ENCODE measurements at places on chromosomes 7 and 10. TPM values are rescaled to one million over a fixed set of nuclear protein-coding genes. Genes with fewer than 3 reads are reported as not detected.
A peak's percentile ranks its signal among the peaks of the same experiment; 100 is the strongest.

DNA sequence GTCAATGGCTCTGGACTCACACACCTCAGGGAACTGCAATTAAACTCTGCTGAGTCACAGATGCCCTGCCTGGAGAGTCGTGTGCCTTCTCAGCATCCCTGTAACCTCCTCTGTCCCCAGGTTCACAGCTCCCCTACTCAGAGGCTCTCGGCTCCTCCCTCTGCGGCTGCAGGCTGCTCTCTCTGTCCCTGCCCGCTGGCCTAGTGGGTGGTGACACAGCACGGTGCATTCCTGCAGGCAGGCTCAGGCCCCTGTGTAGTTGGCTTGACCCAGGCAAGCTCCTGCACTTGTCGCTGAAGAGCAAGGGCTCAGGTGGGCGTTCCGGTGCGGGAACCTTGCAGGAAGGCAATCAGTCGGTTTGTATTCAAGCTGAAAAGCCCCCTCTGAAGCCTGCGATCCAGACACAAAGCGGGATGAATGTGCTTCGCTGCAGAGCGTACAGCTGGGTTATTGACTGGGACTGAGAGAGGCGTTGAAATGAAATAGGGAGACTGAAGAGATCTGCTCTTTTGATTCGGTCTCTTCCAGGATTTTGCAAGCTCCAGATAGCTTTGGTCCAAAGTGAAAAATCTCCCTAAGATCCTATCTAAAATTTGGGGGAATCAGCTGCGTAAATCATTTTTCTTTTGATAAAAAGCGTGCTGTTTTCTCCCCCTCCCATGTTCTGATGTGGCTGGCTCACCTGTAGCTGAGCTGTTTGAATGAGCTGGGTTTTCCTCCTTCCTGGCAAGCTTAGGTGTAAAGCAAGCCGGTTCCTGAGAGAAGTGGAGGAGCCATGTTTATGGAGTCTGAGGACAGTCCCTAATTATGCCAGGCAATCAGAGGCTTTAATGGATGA lies 208.7 kb upstream of the PHYHIPL start:
- H3K27me3 ChIP-seq, result no peaks in the 10 kb centered on the region
- H3K36me3 ChIP-seq, result no peaks in the 10 kb centered on the region
- no peak for DNase-seq
- H3K4me3 ChIP-seq, result no peak overlapping the region
- no peak overlapping the region for H3K27ac ChIP-seq

GRCh38 chr10:87038286-87038717 lies 18.2 kb downstream of the FAM25A start:
- DNase-seq, result no peak
- no peaks in the 10 kb centered on the region for H3K36me3 ChIP-seq
- H3K27me3 ChIP-seq, result no peaks in the 10 kb centered on the region
- no peaks in the 10 kb centered on the region for H3K4me1 ChIP-seq

GRCh38 chr10:4718544-4718943 lies 107.5 kb upstream of the AKR1E2 start:
- no peaks in the 10 kb centered on the region for H3K27me3 ChIP-seq
- H3K27ac ChIP-seq, result no peak overlapping the region
- DNase-seq, result no peak
- no peaks in the 10 kb centered on the region for H3K4me1 ChIP-seq
- no peaks in the 10 kb centered on the region for H3K36me3 ChIP-seq

- no peak overlapping the region for H3K4me3 ChIP-seq
- no peaks in the 10 kb centered on the region for H3K27me3 ChIP-seq
- peaks cover 19% of the 10 kb centered on the region for H3K36me3 ChIP-seq
Measured at GRCh38 chr7:107597953-107598352, 17.9 kb downstream of the BCAP29 start.

- DNase-seq, result no peak
- H3K4me1 ChIP-seq, result no peaks in the 10 kb centered on the region
- H3K27ac ChIP-seq, result no peak overlapping the region
- no peaks in the 10 kb centered on the region for H3K36me3 ChIP-seq
Measured at GRCh38 chr10:121237718-121238117, 360.5 kb downstream of the FGFR2 start.

GRCh38 chr7:78601728-78602127 lies 803.2 kb downstream of the PHTF2 start:
- no peak for DNase-seq
- H3K36me3 ChIP-seq, result no peaks in the 10 kb centered on the region
- no peaks in the 10 kb centered on the region for H3K4me1 ChIP-seq
- H3K27me3 ChIP-seq, result no peaks in the 10 kb centered on the region
- no peak overlapping the region for H3K27ac ChIP-seq
- H3K4me3 ChIP-seq, result no peak overlapping the region

DNA sequence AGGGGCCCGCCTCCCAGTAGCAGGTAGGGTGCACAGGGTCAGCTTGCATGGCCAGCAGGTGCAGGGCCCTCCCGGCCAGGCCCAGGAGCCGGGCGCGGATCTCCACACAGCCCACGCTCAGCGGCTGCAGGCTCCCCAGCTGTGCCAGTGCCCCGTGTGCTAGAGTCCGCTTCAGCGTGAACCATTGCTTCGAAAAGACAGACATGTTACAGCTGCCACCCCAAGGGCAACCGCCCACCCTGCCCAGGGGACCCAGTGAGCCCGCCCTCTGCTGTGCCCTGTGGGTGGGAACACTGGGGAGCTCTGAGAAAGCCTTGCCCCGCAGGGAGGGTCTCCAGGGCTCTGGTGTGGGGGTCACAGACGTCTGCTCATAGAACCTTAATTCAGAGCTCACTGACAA lies 64.3 kb upstream of the NKX6-2 start:
- no peak overlapping the region for H3K27ac ChIP-seq
- H3K27me3 ChIP-seq, result no peaks in the 10 kb centered on the region
- no peak overlapping the region for H3K4me3 ChIP-seq
- H3K36me3 ChIP-seq, result no peaks in the 10 kb centered on the region
- H3K4me1 ChIP-seq, result peaks cover 13% of the 10 kb centered on the region
- no peak for DNase-seq

- no peak overlapping the region for H3K27ac ChIP-seq
- peak overlapping the region; percentile 49 for H3K4me3 ChIP-seq
- H3K27me3 ChIP-seq, result no peaks in the 10 kb centered on the region
- no peaks in the 10 kb centered on the region for H3K36me3 ChIP-seq
- DNase-seq, result no peak
- peaks cover 12% of the 10 kb centered on the region for H3K4me1 ChIP-seq
Measured at GRCh38 chr10:132847856-132848255, 61.9 kb upstream of the NKX6-2 start.

DNA sequence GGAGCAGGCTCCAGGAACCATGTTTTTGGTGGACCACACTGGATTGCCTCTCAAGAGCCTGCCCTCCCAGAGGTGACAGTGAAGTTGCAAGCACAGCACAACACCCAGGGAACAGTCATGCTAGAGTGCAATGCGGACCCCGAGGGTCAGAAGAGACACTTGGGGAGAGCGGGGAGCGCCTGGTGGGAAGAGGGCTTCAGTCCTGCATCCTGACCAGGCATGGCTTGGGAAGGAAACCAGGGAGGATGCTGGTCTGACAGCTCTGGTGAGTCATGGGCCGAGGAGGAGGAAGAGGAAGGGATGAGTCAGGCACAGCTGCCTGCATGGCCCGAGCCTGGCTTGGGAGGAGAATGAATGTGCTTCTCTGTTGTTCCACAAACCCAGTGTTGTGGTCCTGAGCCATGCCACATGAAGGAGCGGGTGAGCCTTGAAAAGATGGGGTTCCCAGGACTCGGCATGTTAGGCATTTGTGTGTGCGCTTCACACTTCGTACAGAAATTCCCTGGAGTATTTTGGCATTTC lies 29.5 kb upstream of the ANKRD2 start:
- H3K27me3 ChIP-seq, result no peaks in the 10 kb centered on the region
- H3K36me3 ChIP-seq, result no peaks in the 10 kb centered on the region
- no peak overlapping the region for H3K27ac ChIP-seq
- no peaks in the 10 kb centered on the region for H3K4me1 ChIP-seq

DNA sequence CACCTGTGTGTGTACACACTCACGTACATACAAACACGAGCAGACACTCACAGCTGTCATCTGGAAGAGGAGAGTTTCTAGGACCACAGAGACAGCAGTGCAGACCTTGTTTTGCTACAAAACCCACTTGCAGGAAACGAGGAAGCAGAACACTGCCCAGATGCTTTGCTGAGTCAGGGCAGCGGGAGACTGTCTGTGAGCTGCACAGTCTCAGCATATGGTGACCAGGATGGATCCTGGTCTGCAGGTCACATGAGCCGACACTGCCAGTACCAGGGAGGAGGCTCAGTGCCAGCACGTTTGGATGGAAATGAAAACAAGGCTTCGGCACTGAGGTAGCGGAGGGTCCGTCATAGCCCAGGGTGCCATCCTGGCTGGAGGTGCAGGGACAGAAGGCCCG lies 117.6 kb upstream of the DPP6 start:
- H3K36me3 ChIP-seq, result no peaks in the 10 kb centered on the region
- H3K4me3 ChIP-seq, result no peak overlapping the region
- no peaks in the 10 kb centered on the region for H3K4me1 ChIP-seq
- H3K27ac ChIP-seq, result no peak overlapping the region

- H3K36me3 ChIP-seq, result no peaks in the 10 kb centered on the region
- no peak overlapping the region for H3K27ac ChIP-seq
- no peak overlapping the region for H3K4me3 ChIP-seq
- H3K4me1 ChIP-seq, result peaks cover 7% of the 10 kb centered on the region
Measured at GRCh38 chr10:8331387-8331786, 276.9 kb downstream of the GATA3 start.

- no peak overlapping the region for H3K4me3 ChIP-seq
- no peaks in the 10 kb centered on the region for H3K27me3 ChIP-seq
- no peak overlapping the region for H3K27ac ChIP-seq
- H3K36me3 ChIP-seq, result no peaks in the 10 kb centered on the region
- DNase-seq, result no peak
- H3K4me1 ChIP-seq, result peaks cover 16% of the 10 kb centered on the region
Measured at GRCh38 chr7:94392393-94392786, 2.3 kb upstream of the COL1A2 start.

- H3K4me1 ChIP-seq, result peaks cover 21% of the 10 kb centered on the region
- H3K27me3 ChIP-seq, result peaks cover 34% of the 10 kb centered on the region
- H3K36me3 ChIP-seq, result no peaks in the 10 kb centered on the region
- H3K4me3 ChIP-seq, result no peak within 1 kb of the TSS
Measured at GRCh38 chr10:103276896-103277712, at the start of gene INA. Gene INA, plus strand, starts transcription at chr10:103277138. Its CDS starts 74 bp downstream, at chr10:103277212.

GRCh38 chr7:55642266-55642665 lies 70.0 kb upstream of the VOPP1 start:
- DNase-seq, result no peak
- H3K27ac ChIP-seq, result no peak overlapping the region
- no peaks in the 10 kb centered on the region for H3K27me3 ChIP-seq
- no peaks in the 10 kb centered on the region for H3K36me3 ChIP-seq

DNA sequence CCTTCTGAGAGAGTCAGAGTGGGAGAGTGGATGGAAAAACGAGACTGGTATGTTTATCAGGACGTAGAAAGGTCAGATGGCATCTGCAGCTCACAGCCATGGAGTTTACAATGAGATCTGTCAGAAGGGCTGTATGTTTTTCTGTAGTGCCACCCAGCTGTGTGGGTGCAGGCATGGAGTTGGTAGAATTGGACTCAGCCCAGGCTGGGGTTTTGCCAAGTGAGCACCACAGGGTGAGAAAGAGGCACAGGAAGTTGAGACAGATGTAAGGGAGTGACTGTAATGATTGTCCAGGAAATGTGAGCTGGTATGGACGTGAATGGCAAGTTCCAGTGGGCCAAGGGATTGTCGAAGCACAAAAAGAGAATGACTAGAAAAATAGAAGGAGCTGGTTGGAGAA lies 9.1 kb upstream of the ZYX start:
- no peak for DNase-seq
- no peaks in the 10 kb centered on the region for H3K36me3 ChIP-seq
- no peak overlapping the region for H3K4me3 ChIP-seq
- H3K4me1 ChIP-seq, result peaks cover 22% of the 10 kb centered on the region

DNA sequence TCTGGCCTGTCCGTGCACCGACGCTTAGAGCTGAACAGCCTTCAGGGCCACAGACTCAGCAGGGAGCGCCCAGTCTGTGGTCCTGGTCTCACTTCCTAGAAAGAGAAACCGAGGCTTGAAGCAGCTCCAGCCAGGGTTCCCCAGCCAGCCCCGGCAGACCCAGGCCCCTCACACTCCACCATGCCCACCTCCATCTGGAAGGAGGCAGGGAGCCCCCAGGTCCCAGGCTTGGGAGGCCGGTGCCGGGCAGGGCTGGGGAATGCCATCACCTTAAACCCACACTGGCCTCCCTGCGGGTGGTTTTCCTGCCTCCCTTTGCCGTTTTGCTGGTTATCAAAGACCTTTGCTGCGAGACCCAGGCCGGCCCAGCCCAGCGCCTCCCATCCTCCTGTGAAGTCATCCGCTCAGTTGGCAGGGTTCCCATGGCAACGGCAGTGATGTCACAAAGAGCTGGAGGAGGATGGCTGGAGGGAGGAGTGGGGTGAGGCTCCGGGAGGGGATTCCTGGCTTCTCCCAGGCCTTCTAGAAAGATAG lies 24.0 kb downstream of the ELFN1 start:
- H3K27ac ChIP-seq, result no peak overlapping the region

- H3K36me3 ChIP-seq, result peaks cover 85% of the 10 kb centered on the region
- H3K4me1 ChIP-seq, result no peaks in the 10 kb centered on the region
- H3K4me3 ChIP-seq, result no peak overlapping the region
- H3K27me3 ChIP-seq, result no peaks in the 10 kb centered on the region
Measured at GRCh38 chr10:96596422-96597407, 9.9 kb upstream of the TM9SF3 start.

BLNK gene
- total RNA-seq, result 205 TPM

GRCh38 chr10:29588629-29589421 lies 45.9 kb downstream of the SVIL start:
- H3K27me3 ChIP-seq, result no peaks in the 10 kb centered on the region
- no peak overlapping the region for H3K27ac ChIP-seq
- DNase-seq, result no peak
- no peaks in the 10 kb centered on the region for H3K36me3 ChIP-seq
- no peak overlapping the region for H3K4me3 ChIP-seq
- peaks cover 6% of the 10 kb centered on the region for H3K4me1 ChIP-seq

OGDHL gene
- not detected for total RNA-seq
